ENCODE measurements at places on chromosomes 1 and 21.

DNA sequence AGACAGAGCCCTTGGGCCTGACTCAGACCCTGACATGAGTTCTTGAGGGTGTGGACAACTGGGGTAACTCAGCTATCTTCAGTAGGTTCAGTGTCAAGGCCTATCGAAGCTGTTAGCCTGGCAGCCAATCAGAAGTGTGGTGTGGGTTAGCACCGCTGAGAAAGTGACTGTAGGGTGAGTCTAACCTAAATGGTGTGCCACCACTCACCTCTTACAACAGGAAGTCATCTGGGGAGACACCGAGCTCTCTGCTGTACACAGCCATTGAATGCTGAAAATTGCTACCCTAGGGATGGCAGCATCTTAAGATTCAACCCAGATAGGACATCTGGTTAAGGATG is 44.6 kb downstream of the RASSF5 start:
- ATAC-seq, result no peak

DNA sequence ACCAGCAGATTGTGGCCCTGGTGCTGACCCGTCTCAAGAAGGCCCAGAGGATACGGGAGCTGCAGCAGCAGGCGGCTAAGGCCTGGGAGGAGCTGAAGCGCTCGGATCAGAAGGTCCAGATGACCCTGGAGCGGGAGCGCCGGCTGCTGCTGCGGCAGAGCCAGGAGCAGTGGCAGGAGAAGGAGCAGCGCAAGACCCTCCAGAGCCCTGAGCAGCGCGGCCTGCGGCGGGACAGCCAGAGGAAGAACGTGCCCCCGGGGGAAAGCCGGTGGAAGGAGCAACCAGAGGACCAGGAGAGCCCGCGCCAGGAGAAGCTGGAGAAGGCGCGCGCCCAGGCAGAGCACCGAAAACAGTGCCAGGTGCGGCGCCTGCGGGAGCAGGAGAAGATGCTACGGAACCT is 1.0 kb downstream of the CCDC185 start:
- ATAC-seq, result peak; percentile 42

GRCh38 chr1:30332116-30333094 is 391.0 kb downstream of the MATN1 start:
- ATAC-seq, result no peak

DNA sequence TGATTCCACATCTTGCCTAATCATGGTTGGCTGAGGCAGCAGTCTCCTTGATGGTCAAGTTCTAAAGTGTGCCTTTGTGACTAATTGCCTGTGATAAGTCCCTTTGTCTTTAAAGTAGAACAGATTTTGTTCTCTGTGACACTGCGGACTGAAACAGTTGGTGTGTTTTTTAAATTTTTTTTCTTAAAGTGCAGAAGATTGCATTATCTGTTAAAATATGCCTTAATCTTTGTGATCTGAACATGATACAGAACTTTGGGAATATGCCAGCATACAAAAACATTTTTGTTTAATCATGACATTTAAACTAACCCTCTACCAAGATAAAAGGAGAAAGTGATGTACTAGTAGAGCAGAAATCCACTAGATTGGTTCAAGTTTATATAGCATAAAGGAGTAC is 1260.6 kb upstream of the ADGRL2 start:
- no peak for ATAC-seq

GRCh38 chr1:43529206-43529731 is 1.4 kb upstream of the PTPRF start:
- peak; percentile 87 for ATAC-seq

GRCh38 chr1:195185321-195185720 is 1422.9 kb downstream of the KCNT2 start:
- ATAC-seq, result no peak

DNA sequence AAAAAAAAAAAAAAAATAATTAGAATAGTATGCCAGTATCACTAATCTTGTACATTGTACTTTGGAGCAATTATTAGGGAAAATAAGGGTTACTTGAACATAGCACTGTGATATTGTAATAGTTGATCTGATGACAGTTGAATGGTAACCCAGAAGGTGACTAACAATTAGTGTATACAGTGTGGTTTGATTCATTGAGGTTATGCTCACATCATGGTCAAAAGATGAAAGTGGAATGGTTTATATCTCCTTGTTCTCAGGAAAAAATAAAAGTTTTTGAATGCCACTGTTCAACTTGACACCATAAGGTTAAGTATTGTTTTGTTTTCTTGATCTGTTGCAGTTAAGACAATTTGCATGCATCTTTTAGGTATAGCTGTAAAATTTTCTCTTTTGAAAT is 87.0 kb downstream of the GPR52 start:
- peak; percentile 41 for ATAC-seq

GRCh38 chr1:201251851-201252430 is 31.4 kb upstream of the PKP1 start:
- ATAC-seq, result no peak

GRCh38 chr1:233295237-233295974 is at the start of gene PCNX2:
TSS of gene PCNX2 (minus strand) at chr1:233295725. CDS start at chr1:233295478, 247 bp downstream.
- peak; percentile 94 for ATAC-seq

DNA sequence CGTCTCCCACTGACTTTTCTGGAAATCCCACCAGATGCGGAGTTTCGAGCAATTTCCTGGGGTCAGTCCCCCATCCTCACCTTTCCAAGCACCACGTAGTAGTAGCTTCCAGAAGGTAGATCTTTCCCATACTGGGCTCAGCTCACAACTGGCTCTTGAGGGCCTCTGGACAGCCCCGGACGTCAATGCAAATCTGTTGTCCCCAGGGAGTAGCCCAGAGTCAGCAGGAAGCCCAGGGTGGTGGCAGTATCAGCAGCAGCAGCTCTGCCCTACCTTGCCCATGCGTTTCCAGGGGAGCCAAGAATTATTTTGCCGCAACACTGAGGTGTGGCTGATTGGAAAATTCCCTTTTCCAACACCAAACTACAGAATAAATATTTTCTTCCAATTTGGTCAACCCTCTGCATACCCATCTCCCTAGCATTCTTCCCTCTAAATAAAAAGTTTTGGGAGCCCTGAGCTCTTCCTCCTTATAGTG is 70.3 kb downstream of the CD46 start:
- ATAC-seq, result no peak

DNA sequence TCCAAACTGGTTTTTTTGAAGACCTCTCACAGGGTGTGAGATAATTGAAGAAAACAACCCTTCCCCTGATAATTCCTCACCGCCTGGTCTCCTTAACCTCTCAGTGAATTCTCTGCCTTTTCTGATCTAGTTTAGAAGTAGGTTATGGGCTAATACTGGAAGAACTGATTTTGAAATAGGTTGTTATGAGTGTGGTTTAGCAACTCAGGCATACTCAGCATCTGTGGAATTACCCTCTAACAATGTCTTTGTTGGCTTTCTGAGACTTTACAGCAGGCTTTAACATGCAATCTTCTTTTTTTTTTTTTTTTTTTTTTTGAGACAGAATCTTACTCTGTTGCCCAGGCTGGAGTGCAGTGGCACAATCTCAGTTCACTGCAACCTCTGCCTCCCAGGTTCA is 10.3 kb upstream of the PLD5 start:
- ATAC-seq, result no peak

DNA sequence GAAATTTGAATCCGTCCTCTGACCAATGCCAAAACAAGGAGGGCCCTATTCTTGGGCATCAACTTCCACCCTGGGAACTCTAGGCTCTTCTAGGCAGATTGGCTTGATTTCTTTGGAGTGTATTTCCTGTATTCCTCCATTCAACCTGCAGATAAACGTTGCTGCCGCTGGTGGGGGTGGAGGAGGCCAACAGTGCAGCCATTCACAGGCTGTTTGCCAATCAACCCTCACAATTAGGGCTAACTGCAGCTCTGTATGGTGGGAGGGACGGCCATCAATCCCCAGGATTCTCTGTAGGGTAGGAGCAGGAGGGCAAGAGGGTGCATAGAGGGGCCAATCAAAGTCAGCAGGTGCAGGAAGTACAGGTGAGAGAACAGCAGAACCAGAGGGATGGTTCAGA is 273.1 kb upstream of the PROX1 start:
- no peak for ATAC-seq

DNA sequence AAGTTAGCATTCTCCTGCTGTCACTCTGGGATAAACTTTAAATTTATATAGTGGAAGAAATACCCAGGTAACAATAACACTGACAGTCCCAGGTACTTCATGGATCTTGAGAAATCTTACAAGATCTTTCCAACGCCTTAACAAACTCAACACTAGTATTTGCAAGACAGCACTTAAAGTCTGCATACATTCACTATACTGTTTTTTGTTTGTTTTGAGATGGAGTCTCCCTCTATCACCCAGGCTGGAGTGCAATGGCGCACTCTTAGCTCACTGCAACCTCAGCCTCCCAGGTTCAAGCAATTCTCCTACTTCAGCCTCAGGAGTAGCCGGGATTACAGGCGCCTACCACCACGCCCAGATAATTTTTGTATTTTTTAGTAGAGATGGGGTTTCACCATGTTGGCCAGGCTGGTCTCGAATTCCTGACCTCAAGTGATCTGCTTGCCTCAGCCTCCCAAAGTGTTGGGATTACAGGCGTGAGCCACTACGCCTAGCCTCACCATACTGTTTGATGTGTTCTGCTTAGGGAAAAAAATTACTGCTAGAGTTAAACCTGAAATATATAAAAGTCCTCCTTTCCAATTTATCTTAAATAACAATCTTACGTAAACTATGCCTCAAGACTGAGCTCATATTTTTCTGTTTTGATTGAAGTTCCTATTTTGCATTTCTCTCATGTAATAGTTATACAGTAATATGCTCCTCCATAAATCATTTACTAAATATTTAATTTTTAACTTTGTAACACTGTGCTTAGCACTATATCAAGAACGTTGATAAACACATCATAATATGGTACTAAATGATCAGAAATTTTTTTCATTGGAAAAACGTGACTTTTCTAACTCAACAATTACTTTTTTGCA is 17.5 kb downstream of the EYA3 start:
- ATAC-seq, result no peak

DNA sequence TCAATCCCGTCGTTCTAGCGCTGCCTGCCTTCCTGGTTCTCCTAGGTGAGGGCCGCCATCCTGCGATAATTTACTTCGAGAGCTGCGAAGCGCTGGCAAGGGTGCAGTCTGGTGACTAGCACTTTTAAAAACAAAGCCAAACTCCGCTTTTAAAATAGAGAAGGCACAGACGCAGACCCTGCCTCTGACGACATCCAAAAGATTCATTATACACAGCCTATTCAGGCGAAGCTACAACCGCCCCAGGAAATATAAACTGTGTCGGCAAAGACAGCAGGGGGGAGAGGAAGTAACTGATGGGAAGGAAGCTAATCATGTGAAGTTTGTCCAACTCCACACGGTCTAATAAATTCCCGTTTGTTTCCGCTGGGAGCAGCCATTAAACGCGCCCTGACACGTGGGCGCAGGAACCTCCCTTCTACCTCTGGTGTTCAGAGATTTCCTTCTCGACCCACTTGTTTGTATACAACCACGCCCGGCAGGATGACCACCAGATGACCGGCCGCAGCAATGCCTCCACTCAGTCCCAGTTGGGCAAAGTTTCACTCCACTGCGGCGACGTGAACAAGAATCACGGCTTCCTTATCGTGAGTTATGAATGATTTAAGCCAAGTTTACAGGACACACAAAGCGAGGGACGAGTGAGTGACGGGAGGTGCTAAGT is 1.3 kb downstream of the GNG12 start:
- peak; percentile 69 for ATAC-seq

DNA sequence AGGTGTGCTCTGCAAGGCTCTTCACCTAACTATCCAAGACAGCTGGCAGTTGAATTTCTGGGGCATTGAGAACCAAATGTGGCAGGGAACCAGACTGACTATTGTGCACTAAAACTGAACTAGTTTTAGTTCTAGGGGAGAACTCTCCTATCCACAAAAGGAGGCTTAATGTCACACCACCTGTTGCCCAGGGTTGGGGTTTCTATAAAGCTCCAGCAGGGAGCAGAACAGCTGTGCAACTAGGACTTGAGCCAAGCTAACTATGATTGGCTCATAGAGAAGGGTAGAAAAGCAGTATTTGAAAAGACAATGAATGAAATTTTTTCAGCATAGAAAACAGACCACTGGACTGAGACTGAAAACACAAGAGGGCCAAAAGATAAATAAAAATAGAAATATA is 53.3 kb upstream of the FGGY start:
- ATAC-seq, result no peak

DNA sequence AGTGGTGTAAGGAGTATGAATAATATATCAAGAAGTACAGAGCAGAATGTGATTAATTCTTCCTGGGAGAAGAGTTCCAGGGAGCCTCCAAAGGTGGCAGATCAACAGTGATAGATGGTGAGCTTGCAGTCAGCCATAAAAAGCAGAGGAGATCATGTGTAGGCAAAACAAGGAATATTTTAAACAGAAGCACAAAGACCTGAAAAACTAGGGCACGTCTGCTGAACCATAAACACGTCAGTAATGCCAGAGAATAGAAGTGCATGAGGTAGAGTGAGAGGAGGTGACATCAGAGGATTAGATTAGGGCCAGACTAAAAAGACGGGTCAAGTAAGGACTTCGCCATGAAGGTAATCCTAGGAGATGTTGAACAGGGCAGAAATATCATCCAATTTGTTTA is 151.8 kb downstream of the EIF4G3 start:
- ATAC-seq, result no peak

GRCh38 chr1:52240592-52241210 is 98.8 kb downstream of the ZFYVE9 start:
- no peak for ATAC-seq

DNA sequence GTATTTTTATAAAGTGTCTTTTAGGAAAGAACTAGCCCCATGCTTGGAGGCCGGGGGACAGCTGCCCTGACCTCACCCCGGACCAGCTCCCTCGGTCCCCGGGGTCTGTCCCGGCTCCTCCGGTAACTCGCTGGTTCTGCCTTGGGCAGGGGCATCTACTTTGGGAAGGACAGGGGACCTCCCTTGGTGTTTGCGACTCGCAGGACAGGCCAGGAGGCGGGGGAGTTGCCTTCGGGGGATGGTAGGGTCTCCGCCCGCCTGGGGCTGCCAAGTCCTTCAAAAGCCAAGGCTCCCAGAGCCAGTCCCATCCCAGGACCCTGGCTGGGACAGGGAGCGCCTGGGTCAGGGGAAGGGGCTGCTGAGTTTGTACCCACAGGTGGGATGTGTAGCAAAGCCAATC is 157.9 kb downstream of the PEX14 start:
- no peak for ATAC-seq

- no peak for ATAC-seq
These were observed 41.7 kb downstream of the CD55 start for GRCh38 chr1:207362962-207363860.

DNA sequence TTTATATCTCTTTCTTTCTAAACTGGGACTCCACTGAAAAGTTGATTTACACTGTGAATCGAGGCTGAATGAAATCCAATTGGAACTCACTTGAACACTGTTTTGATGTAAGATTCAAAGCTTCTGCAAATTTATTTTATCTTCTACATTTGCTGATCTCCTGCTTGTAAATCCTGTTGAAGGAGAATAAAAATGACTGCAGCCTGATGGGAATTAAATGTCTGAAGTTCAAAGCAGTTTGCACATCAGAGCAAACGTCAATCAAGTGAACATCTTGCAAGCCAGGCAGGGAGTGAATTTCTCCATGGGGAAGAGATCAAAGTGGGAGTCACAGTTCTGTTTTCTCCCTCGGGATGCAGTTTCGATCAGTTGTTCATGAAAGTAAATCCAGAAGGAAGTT is 127.2 kb downstream of the CACHD1 start:
- ATAC-seq, result no peak

- no peak for ATAC-seq
These were observed 3.9 kb downstream of the JAK1 start for GRCh38 chr1:64962441-64962840.

- no peak for ATAC-seq
These were observed 1.2 kb upstream of the TAL1 start for GRCh38 chr1:47233186-47233585.

All from SK-N-SH treated with all-trans-retinoic acid at 6 μM for 48 hours (cell line).